Cardiac muscle cell (in vitro differentiated cells and primary cell): ENCODE measurements at places on chromosomes 7 and 10.
A peak's percentile ranks its signal among the peaks of the same experiment; 100 is the strongest.

DNA sequence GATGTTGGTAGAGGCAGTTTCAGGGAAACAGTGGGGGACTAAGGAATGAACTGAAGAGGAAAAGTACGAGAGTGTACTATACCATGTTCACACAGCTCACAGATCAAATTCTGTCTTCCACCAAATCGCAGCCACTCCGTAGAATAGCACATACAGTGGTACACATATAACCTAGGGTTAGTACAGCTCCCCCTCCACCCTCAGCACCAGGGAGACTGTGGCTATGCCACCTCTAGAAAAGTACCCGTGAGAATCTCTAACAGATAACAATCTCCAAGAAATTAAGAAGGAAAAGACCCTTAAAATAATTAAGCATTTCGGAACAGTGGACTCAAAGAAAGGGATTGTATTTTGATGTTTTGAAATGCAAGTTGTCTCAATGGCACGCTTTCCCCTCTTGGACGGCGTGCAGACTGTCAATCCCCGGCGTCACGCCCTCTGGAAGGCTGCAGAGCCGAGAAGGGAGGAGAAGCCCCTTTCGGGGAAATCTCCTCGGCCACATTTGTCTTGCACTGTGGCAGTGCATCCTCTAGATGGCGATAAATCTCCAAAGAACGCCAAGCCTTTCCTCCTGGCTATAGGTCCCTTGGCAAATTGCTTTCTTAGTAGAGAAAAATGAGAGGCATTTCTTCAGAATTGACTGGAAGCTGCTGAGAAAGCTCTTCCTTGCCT, 345.0 kb downstream of the REEP3 start:
- H3K4me1 ChIP-seq: no peaks in the 10 kb centered on the region
- DNase-seq: peak; percentile 83
- no peak overlapping the region for H3K27ac ChIP-seq
- H3K4me3 ChIP-seq: peak overlapping the region; percentile 9

GRCh38 chr7:151813445-151813844, 63.5 kb downstream of the PRKAG2 start:
- no peak overlapping the region for H3K4me3 ChIP-seq
- H3K27me3 ChIP-seq: peaks cover 22% of the 10 kb centered on the region
- no peaks in the 10 kb centered on the region for H3K4me1 ChIP-seq
- H3K27ac ChIP-seq: no peak overlapping the region
- no peak for DNase-seq

DNA sequence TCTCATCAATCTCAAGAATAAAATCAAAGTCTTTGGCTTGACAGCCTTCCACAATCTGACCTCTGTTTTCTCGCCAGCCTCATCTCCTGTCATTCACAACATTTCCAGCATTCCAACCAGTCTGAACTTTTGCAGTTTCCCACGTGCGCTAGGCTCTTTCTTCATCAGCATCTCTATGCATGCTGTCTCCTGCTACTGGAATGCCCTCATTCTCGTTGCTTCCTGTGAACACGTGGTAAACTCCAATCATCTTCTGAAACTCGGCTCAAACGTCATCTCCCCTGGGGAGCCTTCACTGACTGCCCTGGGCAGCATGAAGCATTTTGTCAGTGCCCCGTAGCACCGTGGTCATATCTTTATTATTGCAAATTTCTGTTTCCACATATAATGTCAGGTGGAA, 12.2 kb upstream of the RSBN1L start:
- H3K36me3 ChIP-seq: peaks cover 14% of the 10 kb centered on the region
- peaks cover 5% of the 10 kb centered on the region for H3K4me1 ChIP-seq
- peak overlapping the region; percentile 53 for H3K27ac ChIP-seq
- DNase-seq: peak; percentile 18
- H3K27me3 ChIP-seq: no peaks in the 10 kb centered on the region
- H3K4me3 ChIP-seq: no peak overlapping the region

DNA sequence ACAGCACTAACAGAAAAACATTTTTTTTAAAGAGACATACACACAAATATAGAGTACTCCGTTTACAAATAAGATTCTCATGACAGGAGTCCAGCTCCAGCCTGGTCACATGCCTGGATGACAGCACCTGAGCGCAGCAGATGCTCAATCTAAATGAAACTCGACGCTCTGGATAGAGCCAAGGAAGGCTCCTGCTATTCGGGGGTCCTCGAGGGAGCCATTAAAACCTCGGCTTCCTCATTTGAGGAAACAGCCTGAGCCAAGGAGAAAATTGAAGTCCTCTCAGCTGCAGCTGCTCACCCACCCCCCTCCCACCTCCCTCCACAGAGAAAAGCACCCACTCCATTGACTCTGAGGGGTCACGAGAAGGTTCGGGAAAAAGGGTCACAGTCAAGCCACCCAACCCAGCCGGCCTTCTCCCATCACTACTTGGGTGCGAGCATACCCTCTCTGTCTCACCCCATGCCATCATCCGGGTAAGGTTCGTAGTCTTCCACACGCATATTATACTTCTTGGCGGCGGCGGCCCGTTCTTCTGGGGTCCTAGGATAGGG, 673 bp downstream of the NDUFB8 start:
- peaks cover 25% of the 10 kb centered on the region for H3K36me3 ChIP-seq
- DNase-seq: no peak
- H3K4me1 ChIP-seq: peaks cover 7% of the 10 kb centered on the region
- peak overlapping the region; percentile 17 for H3K27ac ChIP-seq

GRCh38 chr10:117920956-117921355, 125.8 kb downstream of the RAB11FIP2 start:
- no peaks in the 10 kb centered on the region for H3K4me1 ChIP-seq
- DNase-seq: no peak
- peaks cover 6% of the 10 kb centered on the region for H3K27me3 ChIP-seq
- no peaks in the 10 kb centered on the region for H3K36me3 ChIP-seq

- H3K27ac ChIP-seq: peak overlapping the region; percentile 98
- no peak for DNase-seq
- no peaks in the 10 kb centered on the region for H3K27me3 ChIP-seq
- H3K4me3 ChIP-seq: peak overlapping the region; percentile 87
Observed at GRCh38 chr7:99559175-99559915, 903 bp downstream of the ZNF655 start.

DNA sequence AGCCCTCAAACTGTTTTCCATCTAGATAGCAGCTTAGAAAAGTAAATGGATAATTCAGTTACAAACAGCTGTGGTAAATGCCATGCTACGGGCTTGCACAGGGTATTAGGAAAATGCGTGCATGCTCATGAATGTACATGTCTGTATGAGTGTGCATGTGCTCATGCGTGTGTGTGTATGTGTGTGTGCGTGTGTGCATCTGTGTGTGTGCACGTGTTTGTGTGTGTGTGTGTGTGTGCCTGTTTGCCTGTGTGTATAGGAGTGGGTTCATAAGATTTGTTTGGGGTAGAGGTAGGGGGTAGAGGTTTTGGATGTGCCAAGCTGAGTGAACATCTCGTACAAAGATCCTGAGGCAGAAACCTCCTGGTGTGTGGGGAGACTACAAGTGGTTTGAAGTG, 52.9 kb downstream of the AOAH start:
- DNase-seq: no peak
- no peak overlapping the region for H3K4me3 ChIP-seq
- no peaks in the 10 kb centered on the region for H3K27me3 ChIP-seq
- no peaks in the 10 kb centered on the region for H3K4me1 ChIP-seq

DNA sequence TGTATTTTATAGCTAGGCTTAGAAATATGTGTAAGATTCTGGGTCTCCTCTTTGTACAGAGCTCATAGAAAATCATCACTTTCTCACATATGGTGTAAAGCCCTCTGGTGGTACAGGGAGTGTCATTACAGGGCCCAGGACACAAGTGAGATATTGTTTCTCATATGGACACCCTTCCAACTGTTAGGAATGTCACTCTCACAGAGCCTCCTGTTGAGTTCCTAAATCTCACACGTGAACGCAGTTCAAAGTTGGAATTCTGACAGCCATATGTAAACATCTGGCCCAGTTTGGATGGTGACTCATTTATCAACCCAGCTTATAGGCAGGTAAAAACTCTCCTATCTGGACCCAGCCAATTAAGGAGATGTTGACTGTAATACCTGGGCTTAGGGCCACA, 35.4 kb upstream of the ZNF107 start:
- no peaks in the 10 kb centered on the region for H3K36me3 ChIP-seq
- H3K27me3 ChIP-seq: no peaks in the 10 kb centered on the region
- H3K4me3 ChIP-seq: no peak overlapping the region
- DNase-seq: peak; percentile 52
- no peaks in the 10 kb centered on the region for H3K4me1 ChIP-seq
- no peak overlapping the region for H3K27ac ChIP-seq

DNA sequence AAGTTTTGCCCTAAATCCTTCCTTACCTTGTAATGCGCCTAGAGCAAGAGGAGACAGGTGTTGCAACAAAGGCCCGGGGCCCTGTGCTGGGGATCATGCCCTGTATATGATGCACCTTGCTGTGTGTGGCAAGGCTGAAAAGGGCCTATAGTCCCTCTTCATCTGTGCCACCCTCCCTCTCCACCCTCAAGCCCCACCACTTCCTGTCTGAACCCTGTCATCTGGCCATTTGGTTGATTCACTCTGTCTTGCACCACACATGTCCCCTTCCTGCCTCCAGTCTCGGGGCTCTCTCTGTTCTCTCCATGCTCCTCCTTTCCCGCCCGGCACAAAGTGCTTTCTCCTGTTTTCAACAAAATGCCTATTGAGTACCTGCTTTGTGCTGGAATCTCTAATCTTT, 11.5 kb upstream of the MALSU1 start:
- H3K4me3 ChIP-seq: no peak overlapping the region
- no peak for DNase-seq
- H3K4me1 ChIP-seq: no peaks in the 10 kb centered on the region
- no peak overlapping the region for H3K27ac ChIP-seq

- peak; percentile 9 for DNase-seq
- H3K4me1 ChIP-seq: no peaks in the 10 kb centered on the region
- no peaks in the 10 kb centered on the region for H3K27me3 ChIP-seq
- H3K4me3 ChIP-seq: no peak overlapping the region
Observed at GRCh38 chr10:28139138-28139537, 140.3 kb upstream of the ODAD2 start.

- no peaks in the 10 kb centered on the region for H3K27me3 ChIP-seq
- no peak overlapping the region for H3K4me3 ChIP-seq
- no peaks in the 10 kb centered on the region for H3K36me3 ChIP-seq
- no peaks in the 10 kb centered on the region for H3K4me1 ChIP-seq
- DNase-seq: no peak
- no peak overlapping the region for H3K27ac ChIP-seq
Observed at GRCh38 chr7:22371878-22372277, 14.9 kb upstream of the RAPGEF5 start.

- no peaks in the 10 kb centered on the region for H3K27me3 ChIP-seq
- H3K4me1 ChIP-seq: no peaks in the 10 kb centered on the region
- DNase-seq: peak; percentile 86
- no peak overlapping the region for H3K27ac ChIP-seq
- no peaks in the 10 kb centered on the region for H3K36me3 ChIP-seq
- no peak overlapping the region for H3K4me3 ChIP-seq
Observed at GRCh38 chr10:103053659-103054581, 135.8 kb downstream of the CNNM2 start.

DNA sequence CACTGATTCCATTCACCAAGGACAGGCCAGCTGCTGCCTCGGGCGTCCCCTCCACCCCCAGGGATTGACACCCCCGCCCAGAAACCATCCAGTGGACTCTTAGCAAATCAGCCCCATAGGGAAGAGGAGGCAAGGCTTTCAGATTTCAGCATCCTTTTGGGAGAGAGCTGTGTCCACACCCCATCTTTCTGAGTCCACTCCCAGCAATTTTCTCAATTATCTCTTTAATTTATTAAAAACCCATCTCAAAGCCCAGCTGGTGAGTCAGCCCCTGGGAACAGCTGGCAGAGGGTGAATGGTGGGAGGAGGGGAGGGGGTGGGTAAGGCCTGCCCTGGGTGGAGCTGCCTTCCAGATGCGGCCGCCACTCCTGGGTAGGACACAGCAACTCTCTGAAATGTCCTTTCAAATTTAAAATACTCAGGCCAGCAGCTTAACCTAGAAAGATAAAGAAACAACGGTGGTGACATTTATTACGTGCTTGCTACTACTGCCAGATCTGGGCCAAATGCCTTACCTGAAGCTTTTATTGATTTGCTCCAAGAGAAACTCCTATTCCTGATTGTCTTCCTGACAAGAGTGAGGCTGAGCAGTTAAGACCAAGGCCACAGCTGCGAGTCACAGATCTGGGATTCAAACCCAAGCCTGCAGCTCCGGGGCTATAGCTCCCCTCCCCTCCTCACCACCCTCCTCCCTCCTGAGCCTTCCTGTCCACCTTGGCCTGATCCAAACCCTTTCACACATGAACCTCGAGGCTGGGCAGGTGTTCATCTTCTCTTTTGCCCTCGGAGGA, 120.4 kb downstream of the RGS10 start:
- no peaks in the 10 kb centered on the region for H3K27me3 ChIP-seq
- H3K27ac ChIP-seq: no peak overlapping the region
- H3K4me3 ChIP-seq: no peak overlapping the region
- no peaks in the 10 kb centered on the region for H3K36me3 ChIP-seq

DNA sequence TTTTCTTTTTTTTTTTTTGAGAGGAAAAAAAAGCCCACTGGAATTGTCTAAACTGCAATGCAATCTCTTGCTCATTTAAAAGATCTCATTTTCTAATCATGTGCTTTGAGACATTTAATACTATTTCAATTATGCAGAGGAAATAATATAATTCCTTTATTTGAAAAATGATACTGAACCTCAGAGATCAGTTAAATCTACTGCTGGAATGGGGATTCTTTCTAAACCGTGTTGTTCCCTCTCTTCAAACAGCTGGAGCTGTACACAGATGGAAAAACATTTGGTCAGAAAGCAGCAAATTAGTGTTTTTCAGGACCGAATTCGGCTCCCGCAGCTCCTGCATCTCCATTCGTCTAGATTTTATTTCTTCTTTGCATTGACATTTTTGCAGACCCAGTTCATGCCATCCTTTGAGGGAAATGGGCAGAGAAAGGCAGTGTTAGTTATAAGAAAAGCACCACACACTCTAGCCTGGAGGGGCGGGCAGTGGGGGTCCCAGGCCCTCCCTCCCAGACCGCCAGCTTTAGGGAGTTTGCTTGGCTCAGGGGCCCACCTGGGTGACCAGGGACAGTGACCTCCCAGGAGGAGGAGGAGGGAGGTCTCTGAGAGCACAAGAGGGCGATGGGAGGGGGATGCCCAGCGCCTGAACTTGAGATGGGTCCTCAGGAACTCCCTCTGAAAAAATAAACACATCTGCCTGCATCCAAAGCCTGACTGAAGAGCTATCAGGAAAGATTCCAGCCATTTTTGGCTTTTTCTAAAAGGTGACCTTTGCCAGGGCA, 32.4 kb downstream of the TRIM8 start:
- peaks cover 74% of the 10 kb centered on the region for H3K4me1 ChIP-seq
- H3K4me3 ChIP-seq: no peak overlapping the region
- DNase-seq: no peak
- H3K27ac ChIP-seq: peak overlapping the region; percentile 89
- H3K36me3 ChIP-seq: no peaks in the 10 kb centered on the region
- H3K27me3 ChIP-seq: no peaks in the 10 kb centered on the region

- no peak overlapping the region for H3K4me3 ChIP-seq
- H3K27me3 ChIP-seq: no peaks in the 10 kb centered on the region
- H3K36me3 ChIP-seq: no peaks in the 10 kb centered on the region
- H3K4me1 ChIP-seq: no peaks in the 10 kb centered on the region
- H3K27ac ChIP-seq: no peak overlapping the region
Observed at GRCh38 chr7:137366995-137367394, 23.5 kb upstream of the PTN start.

- no peaks in the 10 kb centered on the region for H3K27me3 ChIP-seq
- no peak overlapping the region for H3K4me3 ChIP-seq
- H3K4me1 ChIP-seq: peaks cover 10% of the 10 kb centered on the region
- DNase-seq: no peak
- H3K27ac ChIP-seq: no peak overlapping the region
Observed at GRCh38 chr10:72695496-72695895, 3.6 kb downstream of the MCU start.
